ENCODE measurements at places on chromosomes 2 and 18.
A peak's percentile ranks its signal among the peaks of the same experiment; 100 is the strongest.

DNA sequence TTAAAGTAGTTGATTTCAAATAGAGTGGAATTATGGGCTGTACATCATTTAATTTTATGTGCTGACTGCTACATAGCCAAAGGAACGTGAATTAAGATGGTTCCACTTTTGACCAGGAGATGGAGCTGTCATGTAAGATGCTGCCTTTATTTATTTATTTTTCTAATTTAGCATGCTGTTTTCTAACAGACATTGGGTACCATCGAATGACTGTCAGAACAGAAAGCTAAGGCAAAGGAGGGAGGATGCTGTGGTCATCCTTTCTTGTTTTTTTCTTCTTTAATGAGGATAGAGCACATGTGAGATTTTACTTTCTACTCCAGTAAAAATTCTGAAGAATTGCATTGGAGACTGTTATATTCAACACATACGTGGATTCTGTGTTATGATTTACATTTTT, at the start of gene SCN2A:
Gene SCN2A (plus strand): TSS at position 185 of the 400 bp plus-strand sequence. CDS start 56,410 bp downstream, outside the sequence.
- peak; percentile 31 for DNase-seq

GRCh38 chr2:3785220-3785889, 82.0 kb downstream of the DCDC2C start:
- DNase-seq = peak; percentile 15

- DNase-seq = no peak
Observed at GRCh38 chr18:76975577-76976110, 153.3 kb downstream of the ZNF236 start.

GRCh38 chr18:44767807-44768206, 87.1 kb downstream of the SETBP1 start:
- no peak for DNase-seq

DNA sequence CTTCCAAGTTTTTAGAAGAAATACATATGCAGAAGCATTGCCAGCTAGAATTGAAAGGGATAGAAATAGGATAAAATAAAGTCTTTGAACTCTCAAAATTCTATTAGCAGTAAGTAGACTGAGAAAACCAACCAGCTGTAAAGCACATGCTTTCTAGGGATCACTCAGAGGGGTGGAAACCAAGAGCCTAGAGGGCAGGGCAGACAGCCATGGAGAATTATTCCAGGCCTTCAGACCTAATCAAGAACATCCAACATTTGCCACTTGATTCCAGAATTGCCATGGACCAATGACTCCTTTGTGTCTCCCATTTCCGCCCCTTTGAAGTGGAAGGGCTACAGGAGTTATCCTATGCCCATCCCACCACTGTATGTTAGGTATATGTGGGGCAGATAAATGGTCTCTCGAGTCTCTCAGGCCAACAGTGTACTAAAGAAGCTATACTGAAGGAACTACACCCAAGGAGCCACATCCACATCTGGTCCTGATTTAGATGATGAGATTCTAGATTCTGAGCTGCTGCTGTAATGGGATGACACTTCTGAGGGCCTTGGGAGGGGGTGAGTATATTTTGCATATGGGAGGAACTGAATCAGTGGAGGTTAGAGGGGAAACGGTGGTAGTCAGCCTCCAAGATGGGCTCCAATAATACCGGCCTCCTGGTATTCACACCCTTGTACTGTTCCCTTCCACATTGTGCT, 4.0 kb downstream of the FARSB start:
- peak; percentile 87 for DNase-seq

DNA sequence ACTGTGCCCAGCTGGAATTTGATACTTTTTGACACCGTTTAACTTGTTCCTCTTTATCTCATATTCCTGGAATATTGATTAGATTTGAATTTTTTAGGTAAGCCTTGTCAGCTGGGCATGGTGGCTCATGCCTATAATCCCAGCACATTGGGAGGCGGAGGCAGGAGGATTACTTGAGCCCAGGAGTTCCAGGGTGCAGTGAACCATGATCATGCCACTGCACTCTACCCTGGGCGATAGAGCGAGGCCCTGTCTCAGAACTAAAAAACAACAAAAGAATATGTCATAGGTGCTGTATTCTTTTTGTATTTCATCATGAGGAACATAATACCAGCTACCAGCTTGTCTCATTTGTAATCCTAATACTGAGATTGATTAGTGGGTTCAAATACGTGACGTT, 90.3 kb downstream of the ZNF532 start:
- DNase-seq = no peak

GRCh38 chr2:177068967-177069366, 143.6 kb upstream of the HNRNPA3 start:
- DNase-seq = no peak

GRCh38 chr2:164993287-164994016, 38.1 kb upstream of the SLC38A11 start:
- DNase-seq = no peak

- DNase-seq = peak; percentile 55
Observed at GRCh38 chr2:227188292-227188691, 23.9 kb downstream of the COL4A3 start.

GRCh38 chr18:24157855-24158254, 19.0 kb downstream of the CABYR start:
- DNase-seq = no peak

- no peak for DNase-seq
Observed at GRCh38 chr18:2976218-2977132, 36.5 kb downstream of the LPIN2 start.

- peak; percentile 25 for DNase-seq
Observed at GRCh38 chr18:31977270-31977872, 34.4 kb upstream of the TRAPPC8 start.

DNA sequence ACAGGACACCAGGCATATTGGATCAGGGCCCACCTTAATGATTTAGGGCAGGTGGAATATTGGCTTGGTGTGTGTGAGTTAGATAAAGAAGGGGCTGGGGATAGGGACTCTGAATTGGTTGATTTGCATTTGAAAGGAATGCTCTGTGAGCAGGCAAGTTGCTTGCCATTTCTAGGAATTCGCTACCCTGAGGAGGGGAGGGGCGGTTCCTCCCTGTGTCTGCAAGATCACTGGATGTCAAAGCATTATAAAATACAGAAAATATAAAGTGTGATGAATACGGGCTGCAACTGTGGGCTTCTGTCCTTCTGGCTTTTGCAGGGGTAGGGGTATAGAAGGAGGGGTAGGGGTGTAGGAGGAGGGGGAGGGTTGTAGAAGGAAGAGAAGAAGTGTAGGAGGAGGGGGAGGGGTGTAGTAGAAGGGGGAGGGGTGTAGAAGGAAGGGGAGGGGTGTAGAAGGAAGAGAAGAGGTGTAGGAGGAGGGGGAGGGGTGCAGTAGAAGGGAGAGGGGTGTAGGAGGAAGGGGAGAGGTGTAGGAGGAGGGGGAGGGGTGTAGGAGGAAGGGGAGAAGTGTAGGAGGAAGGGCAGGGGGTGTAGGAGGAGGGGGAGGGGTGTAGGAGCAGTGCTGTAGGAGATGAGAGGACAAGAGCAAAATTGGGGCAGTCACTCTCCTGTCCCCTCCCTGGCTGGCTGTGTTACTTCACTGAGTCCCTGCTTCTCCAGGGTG, 238.0 kb upstream of the COPS8 start:
- DNase-seq = no peak

DNA sequence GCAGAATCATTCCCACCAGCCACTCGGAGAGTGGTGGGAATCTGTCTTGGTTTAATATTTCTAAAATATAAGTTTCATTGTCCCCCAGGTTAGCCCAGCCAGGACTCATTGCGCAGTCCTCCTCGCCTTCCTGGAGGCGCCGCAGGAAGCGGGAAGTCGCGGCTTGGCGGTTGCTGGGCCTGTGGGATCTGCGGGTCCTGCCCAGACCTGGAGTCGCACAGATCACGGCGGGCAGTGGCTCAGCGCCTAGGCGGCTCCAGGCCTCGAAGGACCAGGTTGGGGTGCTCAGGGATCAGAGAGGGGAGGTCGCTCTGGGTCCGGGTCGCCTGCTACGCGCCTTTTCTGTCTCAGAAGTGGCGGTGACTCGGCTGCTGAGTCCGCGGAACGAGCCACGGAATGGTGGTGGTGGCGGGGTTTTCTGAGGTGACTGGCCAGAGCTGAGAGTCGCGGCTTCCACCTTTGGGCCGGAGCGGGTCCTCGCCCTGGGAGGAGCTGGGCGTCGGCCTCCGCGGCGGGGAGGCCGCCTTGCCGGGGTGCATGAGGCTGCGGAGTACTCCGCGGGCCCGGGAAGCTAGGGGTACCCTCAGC, 2.6 kb downstream of the HOXD3 start:
- DNase-seq = no peak
